ENCODE measurements at places on chromosomes 7 and 10.
A peak's percentile ranks its signal among the peaks of the same experiment; 100 is the strongest.

DNA sequence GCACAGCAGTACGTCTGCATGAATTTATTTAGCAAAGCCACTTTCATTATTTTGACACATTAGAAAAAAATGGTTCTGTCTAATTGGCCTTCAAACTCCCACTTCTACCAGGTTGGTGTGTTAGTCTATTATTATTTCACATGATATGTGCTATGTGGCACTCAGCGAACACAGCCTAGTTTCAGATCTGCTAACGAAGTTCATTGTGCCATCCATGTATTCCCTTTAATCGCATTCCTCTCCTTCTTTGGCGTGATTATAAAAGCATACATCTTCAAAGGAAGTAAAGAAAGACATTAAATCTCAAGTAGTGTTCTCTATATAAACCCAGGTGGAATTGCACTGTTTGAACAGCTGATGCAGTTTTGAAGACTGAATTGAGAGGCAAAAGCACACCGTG lies 96.4 kb upstream of the CACNA2D1 start:
- H3K27me3 ChIP-seq, result no peaks in the 10 kb centered on the region
- H3K4me1 ChIP-seq, result no peaks in the 10 kb centered on the region

- H3K27me3 ChIP-seq, result no peaks in the 10 kb centered on the region
- H3K27ac ChIP-seq, result no peak overlapping the region
- peak; percentile 46 for DNase-seq
- H3K36me3 ChIP-seq, result no peaks in the 10 kb centered on the region
- H3K4me3 ChIP-seq, result no peak overlapping the region
- H3K4me1 ChIP-seq, result no peaks in the 10 kb centered on the region
Observed at GRCh38 chr10:95363303-95363912, 72.6 kb upstream of the PDLIM1 start.

DNA sequence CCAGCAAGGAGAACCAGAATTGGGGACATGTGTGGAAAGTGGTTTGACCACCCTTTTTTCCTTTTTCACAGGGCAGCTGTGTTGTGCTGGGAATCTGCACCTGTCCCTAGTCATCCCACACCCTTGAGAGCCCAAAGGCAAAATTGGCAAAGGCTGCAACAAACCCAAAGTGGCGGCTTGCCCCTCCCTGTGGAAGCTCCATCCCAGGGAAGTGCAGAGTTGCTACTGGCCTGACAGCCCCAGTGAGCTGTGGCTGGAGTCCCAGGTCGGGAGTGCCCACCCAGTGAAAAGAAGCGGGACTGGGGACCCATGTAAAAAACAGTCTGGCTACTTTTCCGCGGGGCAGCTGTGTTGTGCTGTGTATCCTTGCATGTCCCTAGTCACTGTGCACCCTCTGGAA lies 109.1 kb upstream of the GRM3 start:
- no peak overlapping the region for H3K4me3 ChIP-seq
- H3K4me1 ChIP-seq, result no peaks in the 10 kb centered on the region
- no peak overlapping the region for H3K27ac ChIP-seq
- H3K36me3 ChIP-seq, result no peaks in the 10 kb centered on the region

DNA sequence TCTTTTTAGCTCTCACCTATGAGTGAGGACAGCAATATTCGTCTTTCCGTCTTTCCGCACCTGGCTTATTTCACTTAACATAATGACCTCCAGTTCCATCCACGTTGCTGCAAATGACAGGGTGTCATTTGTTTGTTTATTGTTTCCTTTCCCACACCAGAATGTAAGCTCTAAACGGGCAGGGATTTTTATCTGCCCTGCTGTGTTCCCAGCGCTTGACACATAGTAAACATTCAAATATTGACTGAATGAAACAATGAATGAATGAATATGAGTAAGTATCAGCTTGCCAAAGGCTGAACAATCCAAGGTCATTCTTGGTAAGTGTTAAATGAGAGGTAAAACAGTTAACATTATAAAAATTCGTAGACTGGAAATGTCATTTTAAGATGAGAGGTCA lies 12.8 kb downstream of the SH3PXD2A start:
- H3K4me3 ChIP-seq, result no peak overlapping the region
- no peak for DNase-seq
- no peak overlapping the region for H3K27ac ChIP-seq
- peaks cover 68% of the 10 kb centered on the region for H3K4me1 ChIP-seq
- no peaks in the 10 kb centered on the region for H3K27me3 ChIP-seq

DNA sequence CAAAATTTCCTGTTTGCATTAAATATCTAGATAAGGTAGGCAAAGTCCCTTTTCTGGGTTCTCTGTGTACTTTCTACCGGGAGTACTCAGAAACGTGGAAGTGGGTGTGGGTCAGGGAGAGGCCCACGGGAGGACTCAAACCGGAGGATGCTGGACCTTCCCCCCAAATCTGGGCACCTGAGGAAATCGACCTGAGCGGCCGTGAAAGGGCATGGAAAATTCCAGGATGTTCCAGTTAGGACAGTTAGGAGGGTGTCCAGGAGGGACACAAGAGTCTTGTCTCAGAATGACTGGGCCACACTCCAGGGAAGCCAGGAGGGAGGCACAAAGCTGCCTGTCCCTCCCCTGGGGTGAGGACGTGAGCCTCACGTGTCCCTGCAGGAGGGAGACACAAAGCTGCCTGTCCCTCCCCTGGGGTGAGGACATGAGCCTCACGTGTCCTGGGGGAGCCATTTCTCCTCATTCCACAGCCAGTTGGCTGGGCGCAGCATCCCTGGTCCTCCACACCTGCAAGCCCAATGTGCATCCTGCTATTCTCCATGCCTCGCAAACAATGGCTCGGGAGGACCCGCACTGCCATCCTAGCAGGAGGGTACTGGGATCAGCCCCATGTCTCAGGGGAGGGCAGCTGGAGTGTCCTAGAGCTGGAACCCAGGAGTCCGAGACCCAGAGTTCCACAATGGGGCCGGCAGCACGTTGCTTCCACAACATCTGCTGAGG lies 190.5 kb upstream of the PPP2R2D start:
- DNase-seq, result no peak
- H3K36me3 ChIP-seq, result no peaks in the 10 kb centered on the region
- H3K27ac ChIP-seq, result no peak overlapping the region
- no peak overlapping the region for H3K4me3 ChIP-seq

DNA sequence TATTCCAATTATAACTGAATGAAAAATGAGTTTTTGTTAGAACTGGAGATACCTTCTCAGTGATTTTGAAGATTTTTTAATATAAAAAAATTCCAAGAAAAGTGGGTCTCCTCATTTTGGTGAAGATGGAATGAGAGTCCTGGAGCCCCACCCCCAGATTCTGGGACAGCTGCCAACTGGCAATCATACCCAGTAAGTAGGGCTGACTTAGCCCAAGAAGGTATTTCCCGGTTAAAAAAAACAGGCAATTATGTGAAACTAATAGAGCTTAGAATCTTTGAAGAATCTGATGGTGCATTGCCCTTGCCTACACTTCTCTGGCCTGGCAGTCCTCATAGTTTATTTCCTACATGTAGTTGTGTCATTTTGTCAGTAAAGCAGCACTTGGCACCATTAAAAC lies 52.8 kb upstream of the VWDE start:
- DNase-seq, result no peak
- H3K27me3 ChIP-seq, result no peaks in the 10 kb centered on the region
- H3K36me3 ChIP-seq, result no peaks in the 10 kb centered on the region
- H3K4me1 ChIP-seq, result no peaks in the 10 kb centered on the region
- H3K27ac ChIP-seq, result no peak overlapping the region

- H3K4me1 ChIP-seq, result no peaks in the 10 kb centered on the region
- DNase-seq, result no peak
- no peaks in the 10 kb centered on the region for H3K36me3 ChIP-seq
- H3K27ac ChIP-seq, result no peak overlapping the region
Observed at GRCh38 chr7:157293413-157293788, 43.4 kb upstream of the DNAJB6 start.

DNA sequence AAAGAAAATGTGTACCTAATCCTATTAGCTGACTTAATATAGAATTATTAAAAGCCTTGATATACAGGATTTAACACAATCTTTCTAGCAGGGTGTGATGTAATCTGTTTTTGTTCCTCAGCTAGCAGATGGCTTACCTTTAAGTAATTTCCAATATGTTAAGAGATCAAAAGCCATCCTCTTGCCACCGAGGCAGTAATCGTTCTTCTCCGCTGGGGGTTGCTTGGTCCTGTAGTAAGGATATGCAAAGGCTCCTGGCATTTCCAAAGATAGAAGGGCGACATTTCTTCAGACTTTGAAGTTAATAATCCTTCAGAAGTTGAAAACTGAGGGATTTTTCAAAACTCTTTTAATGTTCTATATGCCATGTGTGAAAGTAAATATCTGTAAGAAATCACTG lies 156.4 kb downstream of the FZD1 start:
- no peak for DNase-seq
- H3K27ac ChIP-seq, result no peak overlapping the region
- no peaks in the 10 kb centered on the region for H3K4me1 ChIP-seq
- H3K36me3 ChIP-seq, result no peaks in the 10 kb centered on the region
- H3K4me3 ChIP-seq, result no peak overlapping the region

DNA sequence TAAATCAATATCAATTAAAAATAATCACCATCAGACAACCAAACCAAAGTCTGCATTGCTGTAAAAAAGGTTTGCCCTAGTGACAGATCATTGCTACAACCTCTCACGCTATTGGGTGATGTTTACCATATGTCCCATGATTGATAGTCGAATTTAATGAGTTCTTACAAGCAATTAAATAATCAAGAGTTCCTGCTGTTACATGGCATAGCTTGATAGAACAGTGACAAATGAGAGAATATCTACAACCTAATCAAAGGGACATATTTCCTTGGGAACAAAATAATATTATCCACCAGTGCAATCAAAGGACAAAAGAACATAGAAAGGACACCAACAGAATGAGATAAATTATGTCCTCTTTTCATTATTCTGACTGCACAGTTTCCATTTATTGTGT lies 387.4 kb downstream of the ETV1 start:
- H3K27me3 ChIP-seq, result no peaks in the 10 kb centered on the region
- H3K4me3 ChIP-seq, result no peak overlapping the region
- DNase-seq, result no peak
- H3K36me3 ChIP-seq, result no peaks in the 10 kb centered on the region
- H3K4me1 ChIP-seq, result no peaks in the 10 kb centered on the region
- H3K27ac ChIP-seq, result no peak overlapping the region

- no peaks in the 10 kb centered on the region for H3K36me3 ChIP-seq
- no peaks in the 10 kb centered on the region for H3K4me1 ChIP-seq
- no peak for DNase-seq
- no peak overlapping the region for H3K27ac ChIP-seq
Observed at GRCh38 chr10:42475168-42476098, 162.9 kb downstream of the ZNF33B start.

Data from Peyer's patch (tissue), 4 donors.